ENCODE measurements at places on chromosomes 11 and 22.

DNA sequence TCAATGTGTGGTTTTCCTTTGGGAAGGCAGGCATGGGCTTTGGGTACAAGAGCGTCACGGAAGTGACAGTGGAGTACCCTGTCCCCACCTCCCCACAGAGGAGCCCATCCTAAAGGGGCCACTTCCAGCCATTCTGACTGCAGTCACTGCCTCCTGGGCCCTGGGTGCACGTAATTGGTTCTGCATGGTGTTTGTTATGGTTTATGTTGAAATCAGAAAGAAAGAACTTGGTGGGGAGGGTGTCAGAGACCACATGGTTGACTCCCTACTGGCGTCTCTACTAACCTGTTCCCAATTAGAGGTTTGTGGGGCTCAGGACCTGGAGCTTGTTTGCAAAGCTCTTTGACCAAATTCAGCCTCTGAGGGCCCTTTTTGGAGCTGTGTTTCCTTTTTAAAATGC is 40.8 kb downstream of the RIBC2 start:
- DNase-seq, result no peak

DNA sequence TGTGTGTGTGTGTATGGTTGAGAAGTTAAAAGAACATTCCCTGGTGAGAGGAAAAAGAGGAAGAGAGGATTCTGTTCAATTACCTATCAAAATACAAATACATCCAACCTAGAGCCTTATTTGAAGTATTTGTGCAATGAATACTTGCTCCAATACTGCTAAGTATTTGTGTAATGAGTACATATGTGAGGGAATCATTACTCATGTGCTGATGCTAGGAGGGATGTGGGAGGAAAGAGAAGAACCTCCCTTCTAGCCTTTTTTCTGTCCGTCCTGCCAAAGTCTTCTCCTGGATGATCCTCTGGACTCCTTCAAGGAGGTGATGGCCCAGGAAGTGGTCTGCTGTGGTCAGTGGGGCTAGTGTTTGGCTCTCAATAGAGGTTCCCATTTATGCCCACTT is 36.0 kb upstream of the ACCSL start:
- no peak for DNase-seq

- no peak for DNase-seq
Measured at GRCh38 chr11:117589063-117589462, 208.0 kb downstream of the DSCAML1 start.

DNA sequence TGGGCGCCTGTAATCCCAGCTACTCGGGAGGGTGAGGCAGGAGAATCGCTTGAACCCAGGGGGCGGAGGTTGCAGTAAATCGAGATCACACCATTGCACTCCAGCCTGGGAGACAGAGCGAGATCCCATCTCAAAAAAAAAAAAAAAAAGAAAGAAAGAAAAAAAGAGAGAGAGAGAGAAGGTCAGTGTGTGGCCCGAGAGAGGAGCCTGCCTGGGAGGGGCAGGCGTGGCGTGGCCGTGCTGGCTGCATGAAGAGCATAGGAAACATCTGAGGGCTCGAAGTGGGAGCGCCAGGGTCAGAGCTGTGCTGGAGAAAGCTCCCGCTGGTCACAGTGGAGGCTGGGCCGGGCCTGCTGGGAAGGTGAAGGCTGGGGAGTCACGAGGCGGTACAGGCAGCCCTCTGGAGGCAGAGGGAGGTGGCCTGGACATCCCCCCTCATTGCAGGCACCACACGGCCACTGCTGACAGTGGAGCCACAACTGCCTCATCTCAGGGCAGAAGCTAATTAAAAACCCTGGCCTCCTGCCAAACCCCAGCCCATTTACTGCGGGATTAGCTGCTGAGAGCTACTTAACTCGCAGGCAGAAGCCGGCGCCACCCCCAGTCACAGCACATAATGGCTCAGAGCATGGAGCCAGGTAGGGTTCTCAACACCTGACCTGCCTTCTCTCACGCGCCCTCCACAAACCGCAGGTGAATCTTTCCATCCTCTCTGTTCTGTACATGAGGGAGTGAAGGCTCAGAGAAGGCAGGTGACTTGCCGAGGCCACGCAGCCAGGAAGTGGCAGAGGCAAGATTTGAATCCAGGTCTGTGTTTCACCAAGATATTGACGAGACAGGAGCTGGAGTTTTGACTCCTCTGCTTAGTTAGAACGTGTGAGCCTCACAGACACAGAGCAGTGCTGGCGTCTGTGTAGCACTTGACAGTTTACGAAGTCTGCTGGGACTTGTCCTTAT is 32.6 kb downstream of the NFAM1 start:
- no peak for DNase-seq

- no peak for DNase-seq
Measured at GRCh38 chr22:48205790-48206189, 1443.3 kb downstream of the TBC1D22A start.

GRCh38 chr11:110778343-110778742 is 66.1 kb upstream of the ARHGAP20 start:
- no peak for DNase-seq

DNA sequence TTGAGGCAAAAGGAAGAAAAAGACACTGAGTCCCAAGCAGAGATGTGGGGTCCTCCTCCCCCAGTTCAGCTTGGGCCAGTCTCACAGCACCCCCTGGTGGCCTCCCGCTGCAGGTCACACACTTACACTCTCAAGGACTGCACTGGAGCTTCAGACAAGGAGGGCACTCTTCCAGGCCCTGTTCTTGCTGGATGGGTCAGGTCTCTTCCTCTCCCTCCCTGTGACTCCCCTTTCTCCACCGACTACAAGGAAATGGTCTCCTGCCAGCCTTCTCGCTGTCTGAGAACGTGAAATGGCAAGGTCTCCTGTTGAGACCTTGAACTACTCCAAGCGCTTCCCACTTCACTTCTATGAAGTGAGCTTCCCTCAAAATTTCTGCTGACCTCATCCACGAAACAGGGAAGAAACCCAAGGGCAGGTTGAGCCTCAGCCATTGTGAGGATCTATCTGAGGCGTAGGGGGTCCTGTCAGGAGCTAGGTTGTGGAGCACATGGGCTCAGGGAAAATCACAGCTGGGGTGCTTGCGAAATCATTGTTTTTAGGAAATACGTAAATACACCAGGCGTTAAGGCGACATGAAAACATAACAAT is 11.2 kb upstream of the IGLL1 start:
- peak; percentile 49 for DNase-seq

GRCh38 chr11:85922367-85922766 is 67.2 kb downstream of the CCDC83 start:
- DNase-seq, result no peak

DNA sequence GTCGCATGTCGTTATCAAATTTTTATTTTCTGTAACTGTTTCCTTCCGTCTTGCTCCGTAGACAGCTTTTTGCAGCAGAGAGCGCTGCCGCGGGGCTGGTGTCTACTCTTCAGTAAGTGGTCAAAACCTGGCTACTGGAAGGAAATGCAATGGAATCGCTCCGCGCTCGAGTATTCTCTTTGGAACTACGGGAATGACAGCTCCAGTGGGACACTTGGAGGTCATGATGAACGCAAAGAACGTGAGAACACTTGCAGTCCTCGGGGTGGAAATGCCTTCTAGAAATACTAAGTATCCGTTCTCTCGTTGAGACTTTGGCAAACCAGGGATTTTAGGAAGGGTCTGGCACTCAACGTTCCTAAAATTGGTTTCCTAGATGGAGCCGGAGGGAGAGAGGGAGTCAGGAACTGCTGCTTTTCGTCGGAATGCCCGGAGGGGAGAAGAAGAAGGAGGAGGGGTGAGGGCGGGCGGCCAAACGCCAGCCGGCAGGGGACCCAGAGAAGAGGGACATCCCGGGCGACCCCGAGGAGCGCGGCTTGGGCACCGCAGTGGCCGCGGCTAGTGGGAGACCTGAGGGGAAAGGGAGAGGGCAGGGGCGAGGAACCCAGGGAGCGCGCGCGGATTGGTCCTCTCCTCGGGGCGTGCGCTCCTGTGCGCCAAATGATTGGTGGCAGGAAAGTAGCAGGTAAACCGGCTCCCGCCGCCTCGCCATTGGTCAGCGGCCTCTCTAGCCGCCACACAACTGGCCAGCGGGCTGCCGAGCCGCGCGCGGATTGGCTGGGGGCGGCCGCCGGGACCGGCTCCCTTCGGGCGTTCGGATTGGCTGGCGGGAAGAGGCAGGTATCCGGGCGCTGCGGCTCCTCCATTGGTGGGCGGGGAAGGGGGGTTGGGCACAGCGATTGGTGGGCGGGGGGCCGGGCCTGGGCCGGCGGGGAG is 490 bp upstream of the BMAL1 start:
- DNase-seq, result peak; percentile 94

DNA sequence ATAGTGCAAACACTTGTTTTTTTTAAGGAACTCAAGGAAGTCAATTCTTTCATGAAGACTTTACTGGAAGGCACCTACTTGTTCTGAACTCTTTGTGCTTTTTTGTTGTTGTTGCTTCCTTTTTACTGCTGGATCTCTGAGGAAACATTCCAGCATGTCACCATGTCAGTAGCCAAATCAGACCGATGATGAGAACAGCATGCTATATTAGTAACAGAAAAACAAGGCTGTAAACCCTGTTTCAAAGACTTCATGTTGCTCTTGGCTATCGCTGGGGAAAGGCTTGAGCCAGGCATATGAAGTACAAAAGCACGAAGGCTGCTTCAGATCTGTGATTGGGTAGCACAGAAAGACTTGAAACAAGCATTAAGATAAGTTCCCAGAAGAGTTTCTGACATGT is 125.6 kb upstream of the SLC5A12 start:
- DNase-seq, result peak; percentile 34

Data from hindlimb muscle (tissue), 1 donor.